Stimulated activated CD4-positive, alpha-beta T cell treated with anti-CD3 and anti-CD28 coated beads, Interleukin-1b, Interleukin-23, amount 100 ng/mL, for 4 hours (primary cell): ENCODE measurements at places on chromosomes 3 and 15.

- no peak for DNase-seq
Measured at GRCh38 chr15:75659141-75659771, 11.5 kb downstream of the SNX33 start.

- no peak for DNase-seq
Measured at GRCh38 chr15:88636654-88637053, 2.2 kb upstream of the ISG20 start.

DNA sequence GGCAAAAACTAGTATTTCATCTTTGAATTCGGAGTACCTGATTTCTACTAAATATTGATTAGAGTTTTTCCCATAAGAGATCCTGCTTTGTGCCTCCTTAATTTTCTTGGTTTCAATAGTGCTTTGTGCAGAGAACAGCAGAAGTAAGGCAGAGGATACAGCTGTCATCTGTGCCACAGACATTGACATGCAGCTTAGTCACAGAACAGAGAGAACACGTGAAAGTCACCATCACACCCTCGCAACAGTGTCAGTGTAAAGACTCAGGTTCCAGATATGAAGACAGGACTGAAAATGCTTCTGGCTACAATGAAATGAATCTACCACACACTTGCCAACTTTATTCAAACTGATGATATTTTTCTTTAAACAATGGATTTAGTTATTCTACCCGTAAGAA lies 942.8 kb upstream of the CFAP20DC start:
- no peak for DNase-seq

- no peak for DNase-seq
Measured at GRCh38 chr3:167626490-167626889, 27.3 kb downstream of the WDR49 start.

- no peak for DNase-seq
Measured at GRCh38 chr15:25849157-25849921, 13.8 kb downstream of the ATP10A start.

GRCh38 chr3:73680391-73681095 lies 55.8 kb upstream of the PDZRN3 start:
- no peak for DNase-seq

GRCh38 chr15:32833379-32833821 lies 115.6 kb downstream of the GREM1 start:
- DNase-seq, result no peak

DNA sequence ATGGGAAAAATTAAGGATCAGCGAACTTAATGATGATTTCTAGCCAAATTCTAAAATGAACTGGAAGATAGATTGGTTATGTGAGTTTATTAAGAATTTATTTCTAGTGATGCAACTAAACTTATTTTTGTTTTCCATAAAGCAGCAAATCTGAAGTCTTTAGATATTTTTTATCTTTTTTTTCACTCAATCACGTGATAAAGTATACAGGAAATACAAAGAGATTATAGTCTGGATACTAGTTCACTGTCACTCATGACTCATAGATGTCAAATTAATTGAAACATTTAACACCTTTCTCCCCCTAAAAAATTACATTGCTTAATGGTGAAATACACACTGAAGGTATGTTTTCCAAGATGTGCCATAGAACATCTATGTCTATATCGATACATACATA lies 416.9 kb downstream of the TUSC7 start:
- no peak for DNase-seq

GRCh38 chr3:47741925-47742324 lies 39.8 kb downstream of the SMARCC1 start:
- no peak for DNase-seq

DNA sequence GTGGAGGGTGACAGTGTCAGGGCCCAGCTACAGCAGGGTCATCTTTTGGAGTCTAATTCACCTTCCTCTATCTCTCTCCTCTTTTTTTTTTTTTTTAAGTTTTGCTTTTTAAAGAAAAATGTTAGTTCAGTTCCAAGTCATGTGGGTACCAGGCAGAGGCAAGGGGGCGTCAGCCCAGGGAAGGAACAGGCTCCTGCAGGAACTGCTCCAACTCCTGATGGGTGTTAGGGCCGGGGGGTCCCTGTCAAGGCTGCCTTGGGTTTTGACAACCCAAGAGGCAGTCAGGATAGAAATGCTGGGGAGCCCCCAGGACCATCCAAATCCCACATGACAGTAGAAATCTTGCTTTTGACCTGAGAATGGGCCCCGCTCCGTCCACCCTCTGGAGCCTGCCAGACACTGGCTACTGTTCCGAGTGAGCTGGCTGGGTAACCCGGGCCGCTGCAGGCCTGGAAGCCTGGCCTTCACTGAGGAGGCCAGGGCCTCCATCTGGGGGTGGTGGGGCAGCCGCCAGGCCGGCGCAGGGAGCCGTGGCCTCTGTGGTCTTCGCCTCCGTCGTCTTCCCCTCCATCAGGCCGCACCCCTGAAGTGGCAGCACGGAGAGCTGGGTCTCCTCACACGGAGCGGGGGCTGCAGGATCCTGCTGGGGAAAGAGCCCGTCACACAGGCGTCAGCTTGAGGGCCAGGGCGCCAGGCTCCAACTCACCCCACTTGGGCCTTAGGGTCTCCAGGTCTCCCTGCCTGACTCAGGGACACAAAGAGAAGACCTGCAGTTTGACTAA lies 24.2 kb downstream of the RNU5B-1 start:
- no peak for DNase-seq

- no peak for DNase-seq
Measured at GRCh38 chr15:70158309-70159000, 60.7 kb upstream of the TLE3 start.

DNA sequence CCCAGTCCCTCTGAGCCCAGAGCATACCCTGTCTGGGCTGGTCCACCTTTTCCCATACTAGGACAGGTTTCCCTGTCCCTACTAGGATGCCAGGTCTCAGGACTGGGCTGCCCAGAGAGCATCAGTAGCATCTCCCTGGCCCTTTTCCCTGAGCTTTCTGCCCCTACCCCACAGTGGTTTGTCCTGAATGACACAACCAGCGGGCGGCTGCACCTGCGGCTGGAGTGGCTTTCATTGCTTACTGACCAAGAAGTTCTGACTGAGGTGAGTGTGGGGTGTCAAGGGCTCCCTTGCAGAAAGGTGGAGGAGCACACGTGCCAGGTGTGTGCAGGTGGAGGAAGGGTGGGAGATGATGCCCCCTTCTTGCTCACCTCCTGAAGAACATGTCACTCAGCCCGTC lies 33.5 kb downstream of the ESYT3 start:
- no peak for DNase-seq

DNA sequence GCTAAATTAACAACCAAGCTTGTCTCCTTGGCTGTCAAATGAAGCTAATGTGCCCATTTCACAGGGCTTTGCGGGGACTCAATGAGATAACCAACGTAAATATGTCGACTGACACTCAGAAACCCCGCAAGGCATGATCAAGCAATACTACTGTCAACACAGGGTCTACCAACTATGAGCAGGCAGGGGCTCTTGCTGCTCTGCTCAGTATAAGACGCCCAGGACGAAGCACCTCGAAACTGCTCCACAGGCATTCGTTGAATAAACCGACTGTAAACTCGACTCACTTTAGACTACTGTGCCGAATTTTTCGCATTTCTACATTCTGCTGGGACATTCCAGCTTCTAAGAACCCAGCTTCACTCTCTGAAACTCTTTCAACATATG lies 55.0 kb downstream of the FEZF2 start:
- no peak for DNase-seq

DNA sequence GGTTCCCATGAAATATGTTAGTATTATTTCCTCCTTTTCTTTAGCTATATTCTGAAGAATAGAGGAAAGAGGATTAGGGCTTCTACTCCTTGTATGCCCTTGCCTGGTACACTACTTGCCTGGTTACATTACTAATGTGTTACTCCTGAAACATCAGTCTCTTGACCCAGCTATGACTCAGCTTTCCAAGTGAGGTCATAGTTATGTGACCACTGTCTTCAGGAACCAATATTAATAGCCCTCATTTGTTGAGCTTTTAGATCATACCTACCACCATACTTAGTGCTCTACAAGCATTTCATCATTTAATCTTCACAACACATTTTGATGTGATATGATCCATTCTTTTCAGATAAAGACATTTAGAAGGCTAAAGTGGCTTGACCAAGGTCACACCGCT lies 60.3 kb downstream of the CMSS1 start:
- DNase-seq, result no peak
